ENCODE measurements at places on chromosomes 13 and 19.

DNA sequence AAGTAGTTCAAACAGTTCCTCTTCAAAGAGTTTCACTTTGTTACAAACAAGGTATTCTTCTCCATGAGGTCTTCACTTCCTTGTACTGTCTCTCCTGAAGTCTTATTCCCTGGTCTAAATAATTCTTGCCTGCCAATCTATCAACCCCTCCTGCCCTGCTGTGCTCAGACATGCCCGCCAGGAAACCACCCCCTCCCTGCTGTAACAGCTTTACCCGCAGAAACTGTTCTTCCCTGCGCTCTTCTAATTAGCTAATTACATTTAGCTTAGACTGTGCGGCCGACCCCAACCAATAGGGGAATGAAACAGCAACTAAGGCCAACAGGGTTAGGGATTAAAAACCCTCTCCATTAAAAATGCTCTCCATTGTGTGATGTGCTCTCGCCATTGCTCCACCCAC is 46.7 kb downstream of the ZNF846 start:
- DNase-seq = no peak

DNA sequence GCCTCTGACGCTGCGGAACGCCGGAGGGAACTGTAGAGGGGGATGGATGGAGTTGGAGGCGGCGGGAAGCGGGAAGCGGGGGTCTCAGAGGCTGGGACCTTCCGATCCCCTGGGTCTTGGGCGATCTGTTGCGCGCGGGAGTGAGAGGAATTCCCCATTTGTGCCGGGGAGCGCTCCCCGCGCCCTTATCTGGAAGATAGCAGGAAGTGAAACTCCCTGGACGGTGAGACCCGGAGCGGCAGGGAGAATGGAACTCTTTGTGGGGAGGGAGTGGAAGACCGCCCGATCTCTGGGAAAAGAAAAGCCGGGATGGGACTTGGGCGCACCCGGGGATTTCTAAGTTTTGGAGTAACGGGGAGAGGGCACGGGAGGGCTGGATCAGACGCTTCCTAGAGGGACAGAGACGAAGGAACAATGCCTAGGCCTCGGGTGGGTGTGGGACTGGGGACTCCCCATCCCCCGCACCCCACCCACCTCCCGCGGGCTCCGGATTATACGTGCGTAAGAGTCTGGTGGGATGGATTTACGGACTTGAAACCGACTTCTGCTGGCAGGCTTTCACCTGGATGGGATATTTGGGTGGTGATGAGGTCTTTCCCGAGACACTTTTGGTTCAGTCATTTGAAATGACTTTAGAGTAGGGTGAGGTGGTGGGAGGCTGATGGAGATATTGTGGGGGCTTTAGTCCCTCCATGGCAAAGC is 495 bp downstream of the LSR start:
- peak; percentile 56 for DNase-seq

GRCh38 chr13:100022798-100023197 is 41.2 kb downstream of the ZIC2 start:
- DNase-seq = no peak

DNA sequence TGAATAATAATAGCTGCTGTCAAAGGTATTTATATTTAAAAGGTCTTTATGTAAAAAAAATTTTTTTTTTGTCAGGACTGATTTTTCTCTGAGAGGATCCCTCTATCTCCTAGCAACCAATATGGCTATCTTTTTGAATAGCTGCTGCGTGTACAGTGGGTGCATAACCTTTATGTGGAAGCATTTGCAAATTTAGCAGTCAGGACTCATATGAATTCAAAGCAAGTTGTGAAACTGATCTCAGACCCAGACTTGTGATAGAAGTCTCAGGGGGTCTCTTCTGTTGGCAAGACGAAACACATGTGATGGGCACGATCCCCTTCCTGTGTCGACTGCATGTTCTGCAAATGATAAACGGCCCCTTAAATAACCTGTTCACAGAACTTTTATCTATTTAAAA is 114.1 kb upstream of the ARGLU1 start:
- DNase-seq = no peak

- DNase-seq = no peak
These were observed 52.0 kb downstream of the DPF1 start for GRCh38 chr19:38172001-38172400.

DNA sequence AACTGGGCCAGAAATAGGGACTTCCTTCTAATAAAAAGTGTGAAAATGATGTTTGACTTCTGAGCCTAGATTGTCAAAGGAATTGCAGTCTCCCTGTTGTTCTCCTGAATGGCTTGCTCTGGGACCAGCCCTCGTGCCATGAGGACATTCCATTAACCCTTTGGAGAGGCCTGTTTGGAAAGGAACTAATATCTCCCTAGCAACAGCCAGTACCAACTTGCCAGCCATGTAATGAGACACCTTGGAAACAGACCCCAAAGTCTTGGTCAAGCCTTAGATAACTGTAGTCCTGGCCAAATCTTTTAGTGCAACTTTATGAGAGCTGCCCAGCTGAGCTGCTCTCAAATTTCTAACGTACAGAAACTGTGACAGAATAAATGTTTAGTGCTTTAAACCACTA is 8.2 kb upstream of the SIAH3 start:
- DNase-seq = no peak

DNA sequence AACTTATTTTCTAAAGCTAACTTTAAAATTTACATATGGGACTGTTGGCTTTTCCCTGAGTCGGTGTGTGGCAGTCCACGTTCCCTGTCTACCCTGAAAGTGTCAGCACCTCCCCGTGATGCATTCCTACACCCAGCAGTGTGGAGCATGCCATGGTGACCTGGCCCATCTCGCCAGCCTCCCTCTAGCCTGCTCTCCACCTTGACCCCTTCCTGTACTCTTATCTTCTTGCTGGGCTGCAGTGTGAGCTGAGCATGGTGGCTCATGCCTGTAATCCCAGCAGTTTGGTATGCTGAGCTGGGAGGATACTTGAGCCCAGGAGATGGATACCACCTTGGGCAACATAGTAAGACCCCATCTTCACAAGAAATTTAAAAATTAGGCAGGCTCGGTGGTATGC is 25.4 kb downstream of the MICOS13 start:
- DNase-seq = no peak

GRCh38 chr19:18450931-18451836 is 13.3 kb upstream of the ISYNA1 start:
- DNase-seq = peak; percentile 91

DNA sequence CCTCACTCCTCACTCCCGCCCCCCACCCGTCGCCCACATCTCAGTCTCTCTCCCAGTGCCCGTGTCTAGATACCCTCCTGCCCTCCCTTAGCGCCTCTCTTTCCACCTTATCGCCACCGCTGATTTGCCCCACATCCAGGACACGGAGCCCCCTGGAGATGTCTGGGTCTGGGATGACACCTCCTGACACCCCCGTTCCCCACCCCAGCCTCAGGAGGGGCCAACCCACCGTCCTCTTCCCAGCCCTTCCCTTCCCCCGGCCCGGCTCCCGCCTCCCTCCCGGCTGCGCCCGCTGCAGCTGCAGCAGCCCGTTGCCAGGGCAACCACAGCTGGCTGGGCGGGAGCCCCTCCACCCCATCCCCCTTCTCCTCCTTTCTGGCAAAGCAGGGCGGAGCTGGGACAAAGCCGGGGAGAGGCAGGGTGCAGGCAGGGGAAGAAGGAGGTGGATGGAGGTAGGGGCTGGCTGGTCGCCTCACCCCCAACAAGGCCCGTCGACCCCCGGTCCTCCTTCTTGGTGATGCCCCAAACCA is 13.5 kb downstream of the DPF1 start:
- no peak for DNase-seq

DNA sequence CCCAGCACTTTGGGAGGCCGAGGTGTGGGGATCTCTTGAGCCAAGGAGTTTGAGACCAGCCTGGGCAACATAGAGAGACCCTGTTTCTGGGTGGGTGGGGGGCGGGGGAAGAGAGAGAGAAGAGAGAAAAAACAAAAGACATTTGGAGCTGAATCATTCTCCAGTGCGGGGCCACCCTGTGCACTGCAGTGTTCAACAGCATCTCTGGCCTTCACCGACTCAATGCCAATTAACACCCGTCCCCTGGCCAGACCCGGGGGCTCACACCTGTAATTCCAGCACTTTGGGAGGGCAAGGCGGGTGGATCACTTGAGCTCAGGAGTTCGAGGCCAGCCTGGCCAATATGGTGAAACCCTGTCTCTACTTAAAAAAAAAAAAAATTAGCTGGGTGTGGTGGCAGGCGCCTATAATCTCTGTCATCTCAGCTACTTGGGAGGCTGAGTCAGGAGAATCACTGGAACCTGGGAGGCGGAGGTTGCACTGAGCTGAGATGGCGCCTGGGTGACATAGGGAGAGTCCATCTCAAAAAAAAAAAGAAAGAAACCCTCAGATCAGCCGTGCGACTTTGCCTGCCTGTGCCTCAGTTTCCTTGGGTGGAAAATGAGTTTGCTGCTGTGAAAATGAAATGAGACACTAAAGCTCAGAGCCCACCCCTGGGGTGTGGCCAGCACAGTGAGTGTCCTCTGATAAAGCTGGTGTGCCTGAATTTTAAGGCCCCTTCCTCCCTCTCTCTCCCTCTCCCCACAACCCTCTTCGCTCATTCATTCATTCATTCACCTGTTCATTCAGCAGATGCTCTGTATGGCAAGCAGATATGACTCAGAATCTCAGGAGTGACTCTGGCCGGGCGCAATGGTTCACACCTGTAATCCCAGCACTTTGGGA is 6.4 kb downstream of the KLF2 start:
- DNase-seq = no peak

DNA sequence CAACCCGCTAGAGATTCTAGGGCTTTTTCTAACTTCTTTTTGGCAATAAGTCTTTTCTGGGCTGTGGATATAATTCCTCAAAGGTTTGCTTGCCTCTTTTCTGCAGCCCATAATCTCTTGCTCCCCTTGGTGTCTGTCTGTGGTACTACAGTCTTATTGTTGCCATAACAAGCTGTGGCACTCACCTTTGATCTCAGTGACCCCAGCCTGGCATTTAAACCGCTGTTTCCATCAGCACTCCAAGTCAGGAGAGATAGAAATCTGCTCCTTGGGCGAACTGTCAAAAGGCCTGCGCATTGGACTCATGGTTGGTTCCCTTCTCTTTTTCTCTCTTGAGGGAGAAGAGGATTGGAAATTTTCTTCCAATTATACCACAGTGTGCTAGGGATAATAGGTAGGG is 14.5 kb upstream of the MPHOSPH8 start:
- DNase-seq = peak; percentile 49

DNA sequence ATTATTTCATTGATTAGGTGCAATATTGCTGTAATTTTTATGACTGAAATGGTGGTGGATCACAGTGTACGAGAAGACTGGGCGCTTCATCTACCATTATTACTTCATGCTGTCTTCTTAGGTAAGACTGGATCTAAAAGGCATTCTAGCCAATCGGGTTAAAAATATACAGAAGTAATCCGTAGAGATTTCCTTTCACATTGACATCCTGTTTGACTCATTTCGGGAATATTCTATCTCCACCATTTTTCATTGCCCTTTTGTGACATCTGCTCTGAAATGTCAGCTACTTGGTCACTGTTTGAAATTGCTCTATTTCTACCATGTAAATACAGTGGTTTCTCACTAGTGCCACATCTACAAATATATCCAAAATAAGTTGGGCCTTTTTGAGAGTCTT is 90.2 kb downstream of the ZAR1L start:
- DNase-seq = no peak

GRCh38 chr19:32171719-32172151 is 173.7 kb upstream of the ZNF507 start:
- DNase-seq = no peak

GRCh38 chr13:73803997-73804396 is 330.2 kb downstream of the KLF12 start:
- DNase-seq = no peak

DNA sequence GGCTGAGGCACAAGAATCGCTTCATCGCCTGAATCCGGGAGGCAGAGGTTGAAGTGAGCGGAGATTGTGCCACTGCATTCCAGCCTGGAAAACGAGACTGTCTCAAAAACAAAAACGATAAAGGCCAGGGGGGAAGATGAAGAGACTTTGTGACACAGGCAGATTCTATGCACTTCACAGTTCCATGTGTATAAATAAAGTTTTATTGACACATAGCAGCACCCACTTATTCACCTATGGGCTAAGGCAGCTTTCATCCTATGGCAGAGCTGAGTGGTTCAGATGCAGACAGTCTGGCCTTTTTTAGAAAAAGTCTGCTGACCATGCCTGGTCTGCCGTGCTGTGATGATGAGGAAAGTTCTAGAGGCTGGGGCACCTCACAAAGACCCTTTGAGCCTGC is 5.6 kb downstream of the LMNB2 start:
- DNase-seq = no peak
